ENCODE measurements at places on chromosomes 4 and X.

DNA sequence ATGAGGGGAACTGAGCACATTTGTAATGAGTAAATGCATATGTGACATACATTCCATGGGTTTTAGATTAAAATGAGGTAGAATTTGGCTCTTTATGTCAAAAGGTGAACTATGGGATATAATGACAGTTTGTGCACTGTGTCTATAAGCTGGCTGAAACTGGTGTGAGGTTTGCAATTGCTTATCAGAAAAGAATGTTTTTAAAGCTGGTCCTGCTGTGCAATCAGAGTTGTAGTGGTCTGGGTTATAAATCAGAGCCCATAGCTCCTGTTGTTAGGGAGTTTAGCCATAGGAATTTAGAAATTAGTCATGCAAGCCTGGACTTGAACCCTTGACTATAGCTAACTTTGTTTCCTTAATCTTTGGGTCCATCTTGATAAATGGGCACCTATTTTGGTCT lies 23.1 kb upstream of the GATB start:
- no peak for DNase-seq

DNA sequence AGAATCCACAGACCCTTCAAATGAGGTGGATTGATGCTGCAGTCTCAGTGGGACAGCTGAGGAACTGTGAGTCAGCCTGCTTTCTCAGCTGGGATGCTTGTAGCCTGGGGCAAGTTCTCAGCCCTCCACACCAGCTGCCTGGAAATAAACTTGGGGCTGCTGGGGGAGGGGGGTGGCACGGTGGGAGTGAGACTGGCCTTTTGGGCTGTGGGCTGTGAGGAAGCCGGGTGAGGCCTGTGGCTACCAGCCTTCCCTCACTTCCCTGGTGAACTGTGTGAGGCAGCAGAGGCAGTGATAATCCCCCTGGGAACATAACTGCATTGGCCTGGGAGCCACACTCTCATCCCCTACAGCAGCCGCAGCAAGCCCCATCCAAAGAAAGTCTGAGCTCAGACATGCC lies 114.5 kb upstream of the GUCY1A1 start:
- peak; percentile 32 for DNase-seq

DNA sequence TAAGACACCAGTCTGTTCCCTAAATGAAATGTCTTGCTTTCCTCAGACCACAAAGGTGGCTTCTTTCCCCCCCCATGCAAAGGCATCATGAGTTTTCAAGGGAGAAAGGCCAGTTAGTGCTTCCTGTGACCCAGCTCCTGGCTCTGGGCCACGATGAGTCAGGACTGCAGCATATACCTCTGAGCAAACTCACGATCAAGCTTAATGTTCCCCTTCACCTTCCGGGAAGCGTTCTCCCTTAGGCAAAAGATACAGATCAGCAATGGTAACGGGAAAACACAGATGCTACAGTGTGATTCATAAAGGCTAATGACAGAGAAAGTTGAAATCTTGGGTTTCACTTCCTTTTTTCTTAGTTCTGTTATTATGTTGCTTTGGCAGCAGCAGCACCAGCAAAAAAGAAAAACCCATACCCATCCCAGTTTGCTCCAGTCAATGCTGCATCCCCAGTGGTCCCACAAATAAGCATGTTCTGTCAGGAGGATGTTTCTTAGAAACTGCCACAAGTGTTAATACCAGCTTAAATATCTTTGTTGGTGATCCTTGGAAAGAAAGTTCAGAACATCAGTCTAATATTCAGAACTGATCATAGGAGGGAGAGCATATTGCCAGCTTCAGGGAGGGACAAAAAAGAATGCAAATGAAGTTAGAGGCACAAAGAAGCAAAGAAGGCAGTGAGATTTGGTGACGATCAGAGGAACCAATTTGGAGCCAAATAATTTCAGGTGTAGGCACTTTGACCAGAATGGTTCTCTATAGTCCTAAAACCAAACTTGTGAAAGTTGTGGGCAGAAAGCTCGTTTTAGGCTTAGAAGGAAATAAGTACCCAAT lies 41.2 kb downstream of the LONRF3 start:
- peak; percentile 86 for DNase-seq

- no peak for DNase-seq
Observed at GRCh38 chr4:12846368-12846767, 637.8 kb downstream of the RAB28 start.

DNA sequence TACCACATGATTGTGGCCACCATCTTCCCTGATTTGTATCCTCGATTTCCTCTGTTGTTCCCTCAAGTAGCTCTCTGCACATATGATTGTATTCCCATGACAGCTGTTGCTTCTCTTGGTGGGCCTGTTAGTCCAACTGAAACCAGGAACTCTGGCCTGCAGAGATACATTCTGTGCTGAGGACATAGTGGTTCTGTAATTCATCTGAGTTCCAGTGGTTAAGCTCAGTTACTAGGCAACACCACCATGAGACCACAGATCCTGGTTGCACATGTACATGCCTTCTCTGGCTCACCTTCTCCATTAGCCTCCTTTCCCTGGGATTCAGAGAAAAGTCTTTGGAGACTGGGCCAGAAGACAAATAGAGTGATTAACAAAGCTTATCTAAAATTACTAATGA lies 172.1 kb upstream of the SLC7A11 start:
- DNase-seq: no peak

- no peak for DNase-seq
Observed at GRCh38 chrX:132668178-132668577, 179.3 kb upstream of the MBNL3 start.

DNA sequence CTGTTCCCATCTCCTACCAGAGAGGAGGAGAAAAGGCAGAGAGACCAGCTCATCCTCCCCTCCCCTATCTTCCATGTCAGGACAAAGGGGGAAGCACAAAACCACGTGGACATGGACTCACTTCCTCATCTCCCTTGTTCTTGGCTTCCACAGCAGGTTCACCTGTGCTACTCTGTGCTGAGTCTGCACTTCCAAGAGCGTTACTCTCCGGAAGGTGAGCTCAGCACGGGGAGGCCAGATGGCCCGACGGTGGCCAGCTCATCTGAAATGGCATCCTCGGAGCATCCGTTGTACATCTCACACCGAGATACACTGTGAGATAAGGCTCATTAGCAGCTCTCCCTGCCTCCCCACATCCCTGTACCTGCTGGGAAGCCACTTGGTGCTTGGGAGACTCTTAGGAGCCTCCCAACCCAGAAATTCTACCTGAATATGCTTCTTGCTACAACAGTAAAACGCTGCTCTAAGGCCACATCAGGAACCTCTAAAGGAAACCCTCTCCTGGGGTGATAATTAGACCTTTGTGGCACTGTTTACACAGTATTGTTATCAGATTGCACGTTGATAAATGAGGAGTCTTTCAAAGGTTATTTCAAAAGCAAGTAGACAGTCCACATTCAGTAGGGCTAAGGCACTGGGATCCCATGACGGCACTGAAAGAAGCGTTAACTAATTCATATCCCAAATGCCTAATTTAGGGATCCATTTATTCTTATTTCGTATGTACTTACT lies 19.4 kb downstream of the LGI2 start:
- no peak for DNase-seq

- DNase-seq: peak; percentile 52
Observed at GRCh38 chrX:154019633-154020528, at the start of gene IRAK1. TSS of gene IRAK1 (minus strand) at chrX:154019902. CDS start at chrX:154019812, 90 bp downstream.

GRCh38 chr4:66108898-66109297 lies 438.6 kb upstream of the EPHA5 start:
- no peak for DNase-seq

GRCh38 chr4:180434131-180434895 lies 1808.9 kb upstream of the TENM3 start:
- no peak for DNase-seq

DNA sequence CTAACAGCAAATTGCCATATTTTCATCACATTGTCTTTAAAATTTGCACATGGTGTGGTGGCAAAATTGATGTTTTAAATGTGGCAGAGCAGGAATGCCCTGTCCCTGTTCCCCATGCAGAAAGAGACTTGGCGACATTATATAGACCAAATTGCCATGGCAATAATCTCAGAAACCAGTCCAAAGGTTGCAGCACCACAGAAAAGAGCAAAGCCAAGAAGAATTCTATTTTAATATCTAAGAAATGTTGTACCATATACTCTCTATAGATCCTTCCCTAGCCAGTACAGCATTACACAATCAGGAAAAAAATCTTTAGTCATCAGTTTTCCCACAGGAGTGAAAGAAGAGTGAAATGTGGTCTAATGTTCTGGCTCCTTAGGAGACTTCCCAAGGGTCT lies 80.0 kb downstream of the UGT2B28 start:
- no peak for DNase-seq

DNA sequence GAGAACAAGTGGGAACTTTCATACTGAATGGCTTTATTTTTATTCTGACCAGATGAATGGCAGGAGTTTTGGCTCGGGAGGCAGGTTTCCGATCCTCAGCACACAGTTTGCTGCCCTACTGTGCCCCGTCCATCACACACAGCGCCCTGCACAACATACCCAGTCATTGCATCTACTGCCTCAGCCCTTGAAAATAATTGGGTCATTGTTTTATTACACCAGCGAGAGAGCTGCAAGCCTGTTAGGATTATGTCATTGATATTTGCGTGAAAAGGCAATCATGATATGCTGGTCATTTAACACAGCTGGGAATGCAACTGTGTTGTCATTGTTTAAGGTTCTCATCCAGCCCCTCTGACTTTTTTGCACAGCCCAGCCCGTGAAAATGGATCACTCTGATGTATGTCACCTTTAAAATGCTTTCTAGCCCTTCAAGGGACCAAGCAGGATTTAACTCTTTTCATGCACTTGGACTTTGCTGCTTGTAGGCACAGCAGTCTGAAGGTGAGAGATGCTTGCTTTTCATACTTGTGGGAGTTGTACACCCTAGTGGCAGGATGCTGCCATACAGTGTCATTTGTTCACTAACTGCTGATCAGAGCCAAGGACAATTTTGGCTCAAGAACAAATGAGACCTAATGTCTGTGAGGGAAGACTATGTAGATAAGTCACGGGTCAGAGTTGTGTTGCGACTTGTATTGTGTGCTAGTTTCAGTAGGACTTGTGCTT lies 62.3 kb downstream of the RTL9 start:
- no peak for DNase-seq

DNA sequence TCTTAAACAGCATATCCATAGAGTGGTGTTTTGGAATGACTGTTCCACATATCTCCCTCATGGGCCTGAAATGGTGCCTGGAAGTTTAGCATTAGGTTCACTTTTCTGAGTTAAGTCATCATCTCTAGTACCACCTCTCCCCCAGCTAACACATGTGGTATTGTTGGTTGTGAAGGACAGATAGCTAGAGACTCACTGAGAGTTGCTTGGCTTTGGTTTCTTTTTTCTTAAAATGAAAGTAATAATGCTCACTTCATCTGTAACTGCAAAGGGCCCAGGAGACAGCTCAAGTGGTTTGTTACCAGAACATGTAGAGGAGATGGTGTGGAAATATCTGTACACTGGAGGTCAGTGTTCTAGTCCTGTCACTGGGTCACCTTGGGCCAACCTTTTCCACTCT lies 90.9 kb downstream of the EFNB1 start:
- no peak for DNase-seq

DNA sequence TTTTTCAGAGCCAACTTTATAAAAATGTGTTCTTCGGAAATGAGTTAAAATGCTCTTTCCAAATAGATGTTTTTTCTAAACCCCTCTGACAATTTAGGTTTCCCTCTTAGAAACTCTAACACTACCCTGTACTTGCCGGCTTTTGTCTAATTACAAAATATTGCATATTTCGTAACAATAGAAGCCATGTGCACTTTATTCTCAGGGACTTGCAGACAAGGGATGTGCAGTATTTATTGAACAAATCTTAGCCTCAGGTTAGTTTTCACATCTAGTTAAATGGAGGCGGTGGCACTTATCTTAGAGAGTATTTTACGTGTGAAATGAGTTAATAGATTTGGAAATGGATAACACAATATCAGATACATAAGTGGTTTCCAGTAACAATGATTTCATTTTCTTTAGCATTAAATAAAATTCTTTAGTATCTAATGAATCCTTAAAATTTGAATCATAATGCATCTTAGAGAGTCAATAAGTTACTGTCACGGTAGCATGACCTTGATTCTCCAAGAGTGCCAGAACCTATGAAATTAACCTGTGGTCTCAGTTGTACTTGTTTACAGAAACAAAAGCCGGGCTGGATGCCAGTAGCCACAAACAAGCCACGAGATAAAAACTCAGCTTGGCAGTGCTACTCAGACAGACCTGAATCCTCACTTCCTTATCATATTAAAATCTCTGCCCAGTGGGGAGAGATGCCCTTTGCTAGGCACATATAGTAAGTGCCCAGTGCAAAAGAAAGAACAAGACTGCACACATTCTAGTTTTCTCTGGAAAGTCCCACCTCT lies 772 bp upstream of the PABPC4L start:
- DNase-seq: peak; percentile 47

GRCh38 chrX:68915778-68916177 lies 87.0 kb downstream of the EFNB1 start:
- DNase-seq: no peak

DNA sequence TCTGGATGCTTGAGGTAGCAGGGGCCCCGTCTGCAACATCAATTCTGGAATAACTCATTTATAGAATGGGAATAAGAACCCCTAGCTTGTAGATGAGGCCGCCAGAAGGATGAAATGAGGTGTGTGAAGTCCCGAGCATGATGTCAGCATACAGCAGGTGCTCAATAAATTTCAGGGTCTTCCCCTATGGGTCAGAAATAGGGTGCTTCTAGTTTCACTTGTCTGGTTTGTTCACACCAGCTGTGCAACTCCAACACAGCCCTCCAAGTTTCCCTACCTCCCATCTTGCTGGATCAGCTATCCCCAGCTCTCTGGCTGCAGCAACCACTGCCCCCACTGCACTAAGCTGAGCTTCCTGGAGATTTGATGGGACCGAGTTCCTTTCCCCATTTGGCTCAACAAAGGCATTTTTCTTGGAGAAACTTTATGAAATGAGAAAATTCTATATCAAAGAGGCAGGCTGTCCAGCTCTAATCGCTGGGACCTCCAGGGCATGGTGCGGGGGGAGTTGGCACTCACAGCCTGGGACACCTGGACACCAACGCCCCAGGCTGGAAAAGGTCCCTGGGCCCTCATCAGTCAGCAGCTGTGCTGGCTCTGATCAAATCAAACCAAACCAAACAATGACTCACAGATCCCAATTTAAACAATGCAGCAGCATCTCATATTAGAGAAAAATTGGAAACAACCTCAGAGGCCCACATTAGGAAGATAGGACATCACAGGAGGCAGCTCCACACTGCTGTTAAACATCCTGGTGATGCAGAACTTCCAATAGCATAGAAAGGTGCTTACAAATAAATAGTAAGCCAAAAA lies 13.3 kb downstream of the SLC2A9 start:
- peak; percentile 46 for DNase-seq

DNA sequence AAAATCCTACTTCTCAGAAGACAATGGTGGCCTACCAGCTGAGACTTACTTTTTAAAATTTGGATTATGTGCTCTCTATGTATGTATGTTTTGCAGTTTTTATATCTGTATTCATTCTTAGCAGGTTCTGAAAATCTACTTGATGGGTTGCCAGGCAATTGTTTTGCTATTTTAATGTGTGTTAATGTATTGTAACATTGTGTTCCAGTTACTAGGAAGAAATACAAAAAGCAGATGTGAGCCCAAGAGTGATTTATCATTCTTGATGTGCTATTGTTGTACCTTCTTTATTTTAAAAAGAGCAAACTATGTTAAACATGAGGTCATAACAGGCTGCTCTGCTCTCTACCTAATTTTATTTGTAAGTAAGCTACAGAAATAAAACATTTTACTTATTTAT lies 81.9 kb downstream of the REPS2 start:
- no peak for DNase-seq

GRCh38 chr4:110361921-110362320 lies 114.0 kb upstream of the ENPEP start:
- DNase-seq: no peak
